ENCODE measurements at places on chromosomes 7 and 10. TPM values are rescaled to one million over a fixed set of nuclear protein-coding genes. Genes with fewer than 3 reads are reported as not detected.

DNA sequence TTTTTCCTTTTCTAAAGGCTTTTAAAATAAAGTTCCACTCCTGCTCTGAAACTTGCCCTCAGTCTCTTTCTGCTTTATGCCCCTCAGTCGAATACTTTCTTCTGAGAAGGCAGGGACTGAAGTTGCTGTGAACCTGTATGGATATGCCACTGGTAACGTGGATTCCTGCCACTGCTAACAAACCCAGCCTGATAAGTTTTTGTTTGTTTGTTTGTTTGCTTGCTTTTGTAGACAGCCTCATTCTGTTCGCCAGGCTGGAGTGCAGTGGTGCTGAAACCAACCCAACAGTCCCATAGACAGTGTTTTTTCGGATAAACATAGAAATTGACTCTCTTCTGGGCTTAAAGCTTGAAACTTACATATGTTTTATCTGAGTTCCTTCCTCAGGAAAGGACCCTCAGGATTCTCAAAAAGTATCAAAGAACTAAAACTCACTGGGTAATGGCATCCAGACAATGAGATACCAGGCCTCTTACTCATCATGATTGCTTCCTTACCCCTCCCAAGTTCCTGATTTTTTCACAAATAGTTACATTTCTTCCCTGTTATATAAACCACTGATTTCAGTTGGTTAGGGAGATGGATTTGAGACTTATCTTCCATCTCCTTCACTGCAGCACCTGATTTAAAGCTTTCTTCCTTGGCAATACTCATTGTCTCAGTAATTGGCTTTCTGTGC lies 273.6 kb downstream of the SDHAF3 start:
- no peaks in the 10 kb centered on the region for H3K36me3 ChIP-seq
- H3K27me3 ChIP-seq: no peaks in the 10 kb centered on the region
- H3K4me3 ChIP-seq: no peak overlapping the region
- no peak for DNase-seq
- no peak overlapping the region for H3K27ac ChIP-seq

The PYROXD2 gene
- total RNA-seq: 5.5 TPM

The COBL gene
- total RNA-seq: 70.1 TPM

- no peak overlapping the region for H3K4me3 ChIP-seq
- peaks cover 38% of the 10 kb centered on the region for H3K4me1 ChIP-seq
- no peaks in the 10 kb centered on the region for H3K36me3 ChIP-seq
- no peak overlapping the region for H3K27ac ChIP-seq
Observed at GRCh38 chr10:100731407-100732240, 13.8 kb upstream of the PAX2 start.

DNA sequence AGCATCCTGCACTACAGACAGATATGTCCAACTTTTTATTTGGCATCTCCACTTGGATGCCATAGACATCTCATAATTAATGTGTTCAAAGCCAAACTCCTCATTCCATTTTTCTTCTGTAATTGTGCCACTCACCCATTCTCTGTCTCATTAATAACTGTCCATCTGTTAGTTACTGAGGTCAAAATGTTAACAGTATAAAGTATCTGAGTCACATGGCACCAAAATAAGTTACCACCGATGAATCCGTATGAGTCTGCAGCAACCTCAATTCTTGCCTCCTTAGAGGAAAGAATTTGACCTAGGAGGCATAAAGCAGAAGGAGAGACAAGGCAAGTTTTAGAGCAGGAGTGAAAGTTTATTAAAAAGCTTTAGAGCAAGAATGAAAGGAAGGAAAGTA lies 16.5 kb upstream of the NT5C3A start:
- no peak overlapping the region for H3K4me3 ChIP-seq
- DNase-seq: no peak
- no peaks in the 10 kb centered on the region for H3K36me3 ChIP-seq
- H3K4me1 ChIP-seq: no peaks in the 10 kb centered on the region
- H3K27me3 ChIP-seq: no peaks in the 10 kb centered on the region

The LBX1 gene
- not detected for total RNA-seq

DNA sequence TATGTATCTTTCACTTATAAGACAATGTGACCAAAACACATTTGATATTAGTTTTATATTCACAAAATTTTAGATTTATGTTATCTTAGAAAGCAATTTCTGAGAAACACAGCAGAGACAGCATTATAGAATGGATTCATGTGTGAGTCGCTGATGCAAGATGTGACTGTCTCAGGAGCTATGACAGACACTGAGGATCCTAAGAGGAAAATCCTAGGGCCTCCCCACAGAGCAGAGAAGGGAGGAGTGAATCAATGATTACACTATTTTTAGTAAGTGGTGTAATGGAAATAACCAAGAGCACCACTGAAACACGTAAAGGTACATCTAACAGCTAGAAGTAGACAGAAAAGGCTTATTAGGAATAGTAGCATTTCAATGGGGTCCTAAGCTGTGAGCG lies 204.0 kb upstream of the PTN start:
- no peaks in the 10 kb centered on the region for H3K4me1 ChIP-seq
- no peak overlapping the region for H3K4me3 ChIP-seq
- no peaks in the 10 kb centered on the region for H3K27me3 ChIP-seq

- no peaks in the 10 kb centered on the region for H3K4me1 ChIP-seq
- H3K27ac ChIP-seq: no peak overlapping the region
- no peaks in the 10 kb centered on the region for H3K36me3 ChIP-seq
- DNase-seq: no peak
Observed at GRCh38 chr10:128297709-128298378, 171.6 kb upstream of the MKI67 start.

- no peaks in the 10 kb centered on the region for H3K27me3 ChIP-seq
- H3K4me1 ChIP-seq: no peaks in the 10 kb centered on the region
- H3K27ac ChIP-seq: no peak overlapping the region
- no peak for DNase-seq
Observed at GRCh38 chr7:117963264-117964197, 90.3 kb upstream of the CTTNBP2 start.
